HL-60 (cell line): ENCODE measurements at places on chromosomes 5 and 9.

DNA sequence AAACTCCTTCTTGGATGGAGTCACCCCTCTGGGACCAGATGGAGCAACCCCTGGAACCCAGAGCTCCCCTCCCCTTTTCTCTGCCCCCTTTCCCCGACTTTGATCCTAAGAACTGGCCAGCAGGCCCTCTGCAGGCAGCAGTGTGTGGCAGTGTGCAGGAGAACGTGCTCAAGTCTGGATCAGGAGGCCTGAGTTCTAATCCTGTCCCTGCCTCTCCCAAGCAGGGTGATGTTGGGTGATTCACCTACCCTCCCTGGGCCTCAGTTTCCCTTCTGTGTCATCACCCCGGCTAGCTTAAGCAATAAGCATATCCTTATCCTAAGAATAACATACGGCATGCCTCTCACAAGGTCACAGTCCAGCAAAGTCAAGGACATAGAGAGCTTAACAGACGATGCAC, 67.6 kb downstream of the C9orf50 start:
- no peak for DNase-seq

GRCh38 chr9:109238655-109239054, 71.6 kb upstream of the FRRS1L start:
- no peak for DNase-seq

GRCh38 chr9:105697871-105698270, 3.5 kb downstream of the TMEM38B start:
- DNase-seq, result no peak

- no peak for DNase-seq
These were observed 6.2 kb upstream of the COL27A1 start for GRCh38 chr9:114149181-114149580.
